Putamen (tissue), 1 donor: ENCODE measurements at places on chromosomes 12 and 14.

- DNase-seq: no peak
Observed at GRCh38 chr14:95664066-95664465, 22.2 kb upstream of the TCL1B start.

DNA sequence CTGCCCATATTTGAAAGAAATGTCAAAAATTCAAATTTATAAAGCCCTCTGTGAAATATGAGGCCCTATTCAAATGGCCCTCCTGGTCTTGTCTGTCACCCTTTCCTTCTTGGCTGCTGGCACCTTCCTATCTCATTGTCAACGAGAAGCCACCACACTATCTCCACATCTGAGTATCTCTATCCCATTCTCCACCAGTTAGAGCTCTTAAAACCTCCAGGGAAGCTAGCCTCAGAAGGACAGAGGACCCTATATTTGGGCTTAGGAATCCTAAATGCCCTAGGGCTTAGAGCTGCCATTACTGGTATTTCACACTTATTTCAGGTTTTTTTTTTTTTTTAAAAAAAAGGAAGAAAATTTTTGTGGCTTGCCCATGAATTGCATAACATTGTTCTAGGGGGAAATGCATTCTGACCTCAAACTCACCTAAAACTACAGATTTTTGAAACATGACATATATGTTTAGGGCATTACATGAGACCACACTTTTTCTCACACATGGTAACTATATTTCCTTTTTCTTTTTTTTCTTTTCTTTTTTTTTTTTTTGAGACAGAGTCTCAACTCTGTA is 25.0 kb downstream of the SLC25A21 start:
- DNase-seq: no peak

DNA sequence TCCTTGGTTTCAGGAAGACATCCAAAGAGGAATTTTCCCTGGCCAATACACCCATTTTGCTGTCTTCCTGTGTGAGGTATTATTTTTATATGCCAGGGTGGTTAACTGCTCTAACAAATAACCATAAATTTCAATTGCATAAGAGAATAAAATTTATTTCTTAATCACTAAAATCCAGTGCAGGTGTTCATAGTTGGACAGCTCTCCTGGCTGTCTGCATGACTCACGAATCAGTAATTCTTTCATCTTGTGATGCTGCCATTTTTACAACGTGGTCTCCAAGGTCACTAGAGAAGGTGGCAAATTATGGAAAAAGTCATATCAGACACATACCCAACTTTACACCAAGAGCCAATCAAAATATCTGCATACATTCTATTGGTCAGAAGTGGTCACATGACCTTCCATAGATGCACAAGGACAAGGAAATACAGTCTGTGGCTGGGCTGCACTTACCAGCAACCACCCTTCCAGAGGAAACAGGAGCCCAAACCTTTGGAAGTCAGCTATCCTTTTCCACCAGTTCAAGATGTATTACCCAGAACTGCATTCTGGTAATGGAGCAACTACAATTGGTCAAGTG is 193.5 kb upstream of the PLEKHG7 start:
- DNase-seq: no peak

DNA sequence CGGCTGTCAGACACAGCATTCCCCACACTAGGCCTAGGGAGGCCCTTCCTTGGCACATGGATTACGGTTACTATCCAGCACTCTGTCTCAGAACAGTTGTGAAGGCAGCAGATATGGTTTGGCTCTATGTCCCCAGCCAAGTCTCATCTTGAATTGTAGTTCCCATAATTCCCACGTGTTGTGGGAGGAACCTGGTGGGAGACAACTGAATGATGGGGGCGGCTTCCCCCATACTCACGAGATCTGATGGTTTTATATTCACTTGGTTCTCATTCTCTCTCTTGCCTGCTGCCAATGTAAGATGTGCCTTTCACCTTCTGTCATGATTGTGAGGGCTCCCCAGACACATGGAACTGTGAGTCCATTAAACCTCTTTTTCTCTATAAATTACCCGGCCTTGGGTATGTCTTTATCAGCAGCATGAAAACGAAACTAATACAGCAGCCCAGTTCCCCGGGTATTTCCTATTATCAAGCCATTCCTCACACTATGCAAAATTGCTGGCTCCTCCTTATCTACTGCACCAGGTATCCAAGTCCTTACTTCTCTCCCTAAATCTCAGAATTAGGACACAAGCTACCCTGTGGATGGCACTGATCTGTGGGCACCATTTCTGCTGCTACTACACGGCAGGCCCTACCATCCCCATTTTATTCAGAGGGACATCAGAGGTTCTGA is 33.3 kb downstream of the NT5DC3 start:
- DNase-seq: no peak

DNA sequence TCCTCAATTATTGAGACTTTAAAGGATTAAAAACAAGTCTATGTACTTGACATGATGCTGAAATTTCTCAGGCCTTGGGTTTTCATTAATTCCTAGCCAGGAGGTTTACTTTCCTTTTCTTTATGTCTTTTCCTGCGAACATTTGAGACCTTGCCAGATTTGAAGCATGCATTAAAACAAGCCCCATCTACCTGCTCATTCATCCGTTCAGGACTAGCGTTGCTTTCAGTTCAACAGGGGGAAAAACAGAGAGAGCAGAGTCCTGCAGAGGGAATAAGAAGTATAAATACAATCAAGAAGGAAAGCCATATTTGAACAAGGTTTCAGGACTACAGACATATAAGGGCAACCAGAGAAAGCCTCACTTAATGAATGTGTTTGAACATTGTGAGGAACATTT is 542.4 kb downstream of the DIO2 start:
- DNase-seq: no peak

DNA sequence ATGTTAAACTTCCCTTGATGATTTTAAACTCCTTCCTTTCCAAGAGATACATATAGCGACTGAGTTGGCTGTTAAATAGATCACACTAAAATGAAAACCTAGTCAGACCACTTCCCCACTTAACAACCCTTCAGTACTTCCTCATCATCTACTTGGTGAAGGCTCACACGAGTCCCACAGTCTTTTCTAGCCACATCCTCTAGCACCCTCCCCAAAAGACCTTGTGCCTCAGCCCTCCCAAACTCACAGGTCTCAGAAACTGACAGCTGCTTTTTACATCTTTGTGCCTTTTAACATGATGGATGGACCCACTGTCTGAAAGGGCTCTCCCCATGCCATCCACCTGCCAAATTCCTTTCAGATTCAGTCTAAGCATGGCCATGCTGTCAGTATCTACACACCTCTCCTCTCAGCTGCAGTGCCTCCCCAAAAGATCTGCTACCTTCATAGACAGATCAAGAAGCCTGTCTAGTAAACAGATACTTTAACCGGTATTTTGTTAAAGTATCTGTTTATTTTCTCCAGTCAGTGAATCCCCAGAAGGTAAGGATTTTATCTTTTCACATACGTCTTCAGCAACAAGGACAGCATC is 65.1 kb upstream of the GPHB5 start:
- no peak for DNase-seq
